Activated effector memory CD4-positive, alpha-beta T cell treated with Interleukin-2 at 50 U/mL for 16 hours (primary cell): ENCODE measurements at places on chromosomes 4 and X.

DNA sequence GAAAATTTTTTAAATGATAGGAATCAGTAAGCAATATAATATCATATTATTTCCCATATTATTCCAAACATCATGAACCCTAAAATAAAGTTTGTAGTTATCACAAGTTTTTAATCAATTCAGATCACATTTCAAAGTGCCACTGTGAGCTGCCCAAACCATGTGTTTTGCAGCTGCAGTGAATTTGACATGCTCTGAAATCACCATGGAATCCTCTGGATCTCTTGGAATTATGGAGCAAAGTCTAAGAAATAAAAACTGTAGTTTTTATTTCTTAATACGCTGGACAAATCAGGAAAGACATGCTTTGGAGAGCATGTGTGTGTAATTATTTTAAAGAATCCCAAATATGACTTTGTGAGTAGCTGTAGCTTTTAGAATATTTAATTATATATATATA lies 262.7 kb downstream of the ANKRD50 start:
- no peak for DNase-seq

- no peak for DNase-seq
Observed at GRCh38 chrX:98432413-98432812, 1548.7 kb downstream of the RPA4 start.

- no peak for DNase-seq
Observed at GRCh38 chr4:183610613-183611012, 48.4 kb downstream of the RWDD4 start.

GRCh38 chr4:147955827-147956558 lies 224.1 kb downstream of the ARHGAP10 start:
- DNase-seq: no peak

DNA sequence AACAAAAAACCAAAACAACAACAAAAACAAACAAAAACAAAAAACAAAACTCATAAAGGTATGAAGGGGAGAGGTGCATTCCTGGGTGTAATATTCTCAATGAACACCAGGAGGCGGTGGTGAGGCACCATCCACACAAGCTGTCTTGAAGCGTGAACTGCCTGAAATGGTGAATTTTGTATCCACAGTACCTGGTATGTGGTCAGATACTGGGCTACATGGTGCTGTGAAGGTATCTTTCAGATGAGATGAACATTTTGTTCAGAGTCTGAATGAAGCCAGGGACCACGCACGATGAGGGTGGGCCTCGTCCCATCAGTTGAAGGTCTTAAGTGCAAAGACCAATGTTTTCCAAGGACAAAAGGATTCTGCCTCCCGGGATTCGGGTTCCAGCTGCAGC lies 58.5 kb downstream of the ASMT start:
- DNase-seq: no peak

- DNase-seq: no peak
Observed at GRCh38 chr4:188450571-188450970, 311.3 kb downstream of the TRIML1 start.

DNA sequence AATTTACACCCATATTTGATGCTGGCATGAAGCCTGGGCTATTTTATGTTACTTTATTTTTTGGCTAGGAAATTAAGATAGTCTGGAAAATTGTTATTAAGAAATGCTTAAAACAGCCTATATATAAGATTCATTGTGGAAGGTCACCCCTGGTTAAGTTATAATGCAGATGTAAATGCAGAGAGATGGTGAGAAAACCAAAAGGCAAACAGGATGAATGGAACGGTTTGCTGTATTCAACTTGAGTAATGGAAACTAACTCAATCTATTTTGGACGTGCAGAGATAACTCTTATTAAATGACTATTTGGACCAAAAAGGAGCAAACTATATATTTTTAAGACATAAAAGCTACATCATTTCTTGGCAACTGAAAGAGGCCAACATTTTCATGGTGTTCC lies 446.3 kb upstream of the FRG1 start:
- no peak for DNase-seq

DNA sequence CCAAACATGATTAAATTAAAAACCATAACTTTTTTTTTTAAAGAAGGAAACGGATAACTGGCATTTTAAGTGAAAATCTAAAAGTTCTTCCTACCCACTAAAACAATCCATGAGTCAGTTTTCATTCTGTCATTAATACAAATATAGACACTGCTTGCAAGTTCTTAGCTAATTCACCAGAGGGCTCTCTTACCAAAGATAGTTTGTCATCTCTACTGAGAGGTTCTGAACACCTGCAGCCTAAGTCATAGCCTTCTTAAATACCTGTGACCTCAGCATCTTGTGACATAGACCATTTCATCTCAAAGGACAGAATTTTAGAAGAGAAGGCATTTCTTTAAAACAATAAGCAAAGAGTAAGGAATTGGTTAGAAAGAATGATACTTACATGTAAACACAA lies 65.3 kb upstream of the FAM120C start:
- no peak for DNase-seq

GRCh38 chr4:4417886-4418285 lies 31.0 kb downstream of the NSG1 start:
- DNase-seq: no peak

DNA sequence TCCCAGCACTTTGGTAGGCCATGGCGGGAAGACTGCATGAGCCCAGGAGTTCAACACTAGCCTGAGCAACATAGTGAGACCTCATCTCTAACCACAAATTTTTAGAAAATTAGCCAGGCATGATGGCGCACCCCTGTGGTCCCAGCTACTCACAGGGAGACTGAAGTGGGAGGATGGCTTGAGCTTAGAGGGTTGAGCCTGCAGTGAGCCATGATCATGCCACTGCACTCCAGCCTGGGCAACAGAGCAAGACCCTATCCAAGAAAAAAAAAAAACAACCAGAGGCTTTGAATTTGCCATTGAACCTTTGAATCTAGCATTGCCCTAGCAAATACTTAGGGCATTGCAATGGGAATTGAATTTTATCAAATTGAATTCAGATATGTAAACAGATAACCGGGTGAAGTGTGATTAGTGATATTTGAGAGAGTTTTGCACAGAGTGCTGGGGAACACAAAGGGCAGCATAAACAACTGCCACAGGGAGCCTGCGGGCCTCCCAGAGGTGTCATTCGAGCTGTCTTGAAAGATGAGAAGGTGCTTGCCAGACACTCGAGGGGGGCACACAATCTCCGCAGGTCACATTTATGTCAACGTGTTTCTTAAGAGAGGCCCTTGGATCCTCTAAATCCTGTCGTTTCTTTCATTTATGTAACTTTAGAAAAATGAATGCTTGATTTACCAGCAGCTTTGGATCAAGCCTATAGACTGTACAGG lies 200.3 kb downstream of the AASDH start:
- no peak for DNase-seq

- no peak for DNase-seq
Observed at GRCh38 chr4:138890891-138891570, 124.5 kb upstream of the NOCT start.

GRCh38 chr4:56286763-56287162 lies 100.5 kb downstream of the AASDH start:
- DNase-seq: no peak

DNA sequence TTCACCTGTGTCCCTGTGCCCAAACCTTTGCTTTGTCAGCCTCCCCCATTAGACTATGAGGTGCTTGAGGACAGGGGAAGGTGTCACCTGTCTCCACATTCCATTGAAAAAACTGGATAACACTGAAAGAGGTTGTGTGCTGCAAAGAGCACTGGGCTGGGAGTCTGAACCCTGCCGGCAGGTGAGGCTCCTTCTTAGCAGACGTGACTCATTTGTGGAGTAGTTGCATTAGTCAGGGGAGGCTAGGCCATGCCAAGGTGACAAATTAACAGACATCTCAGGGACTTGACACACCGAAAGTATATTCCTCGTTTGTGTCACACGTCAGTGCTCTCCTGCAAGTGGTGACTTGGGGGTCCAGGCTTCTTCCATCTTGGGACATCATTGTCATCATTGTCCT lies 95.9 kb upstream of the STX18 start:
- DNase-seq: no peak

- no peak for DNase-seq
Observed at GRCh38 chr4:107835406-107835805, 10.7 kb downstream of the SGMS2 start.

DNA sequence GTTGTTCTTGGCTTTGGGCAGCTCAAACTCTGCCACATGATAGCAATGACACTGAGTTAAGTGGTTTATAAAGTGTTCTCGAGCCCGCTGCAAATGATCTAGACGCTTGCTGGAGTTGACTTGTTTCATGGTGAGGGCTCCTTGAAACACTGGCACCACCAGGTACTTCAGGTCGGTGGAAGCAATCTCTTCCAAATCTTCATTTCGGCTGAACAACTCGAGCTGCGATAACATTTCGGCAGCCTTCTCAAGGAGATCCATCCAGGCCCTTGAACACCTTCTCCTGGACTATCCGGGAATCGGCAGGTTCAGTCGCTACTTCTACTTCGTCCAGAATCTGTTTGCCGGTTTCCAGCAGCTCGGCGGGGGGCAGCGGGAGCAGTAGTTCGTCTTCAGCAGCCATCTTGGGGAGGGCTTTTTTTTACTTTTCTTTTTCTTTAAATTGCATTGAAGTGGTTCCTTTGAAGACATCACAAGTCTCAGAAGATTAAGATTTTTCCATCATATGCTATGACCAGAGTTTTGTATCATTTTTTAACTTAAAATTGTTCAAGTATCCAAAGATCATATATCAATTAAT lies 28.0 kb downstream of the HNRNPDL start:
- no peak for DNase-seq

- DNase-seq: no peak
Observed at GRCh38 chrX:1529756-1530155, 7.2 kb downstream of the P2RY8 start.

- no peak for DNase-seq
Observed at GRCh38 chr4:38368613-38369012, 295.4 kb upstream of the KLF3 start.

- DNase-seq: no peak
Observed at GRCh38 chr4:158299459-158300007, 89.2 kb downstream of the TMEM144 start.

GRCh38 chrX:105017641-105018040 lies 202.9 kb downstream of the TEX13A start:
- no peak for DNase-seq

DNA sequence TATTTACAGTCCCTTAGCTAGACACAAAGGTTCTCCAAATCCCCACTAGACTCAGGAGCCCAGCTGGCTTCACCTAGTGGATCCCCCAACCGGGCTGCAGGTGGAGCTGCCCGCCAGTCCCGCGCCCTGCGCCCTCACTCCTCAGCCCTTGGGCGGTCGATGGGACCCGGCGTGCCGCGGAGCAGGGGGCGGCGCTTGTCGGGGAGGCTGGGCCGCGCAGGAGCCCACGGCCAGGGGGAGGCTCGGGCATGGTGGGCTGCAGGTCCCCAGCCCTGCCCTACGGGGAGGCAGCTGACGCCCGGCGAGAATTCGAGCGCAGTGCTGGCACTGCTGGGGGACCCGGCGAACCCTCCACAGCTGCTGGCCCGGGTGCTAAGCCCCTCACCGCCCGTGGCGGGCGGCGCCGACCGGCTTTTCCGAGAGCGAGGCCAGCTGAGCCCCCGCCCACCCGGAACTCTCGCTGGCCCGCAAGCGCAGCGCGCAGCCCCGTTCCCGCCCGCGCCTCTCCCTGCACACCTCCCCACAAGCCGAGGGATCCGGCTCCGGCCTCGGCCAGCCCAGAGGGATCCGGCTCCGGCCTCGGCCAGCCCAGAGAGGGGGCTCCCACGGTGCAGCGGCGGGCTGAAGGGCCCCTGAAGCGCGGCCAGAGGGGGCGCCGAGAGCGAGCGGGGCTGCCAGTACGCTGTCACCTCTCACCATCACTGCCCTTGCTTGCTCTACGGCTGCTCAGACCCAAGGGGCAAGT lies 39.4 kb downstream of the WFS1 start:
- no peak for DNase-seq

- no peak for DNase-seq
Observed at GRCh38 chr4:147957446-147957845, 225.6 kb downstream of the ARHGAP10 start.

DNA sequence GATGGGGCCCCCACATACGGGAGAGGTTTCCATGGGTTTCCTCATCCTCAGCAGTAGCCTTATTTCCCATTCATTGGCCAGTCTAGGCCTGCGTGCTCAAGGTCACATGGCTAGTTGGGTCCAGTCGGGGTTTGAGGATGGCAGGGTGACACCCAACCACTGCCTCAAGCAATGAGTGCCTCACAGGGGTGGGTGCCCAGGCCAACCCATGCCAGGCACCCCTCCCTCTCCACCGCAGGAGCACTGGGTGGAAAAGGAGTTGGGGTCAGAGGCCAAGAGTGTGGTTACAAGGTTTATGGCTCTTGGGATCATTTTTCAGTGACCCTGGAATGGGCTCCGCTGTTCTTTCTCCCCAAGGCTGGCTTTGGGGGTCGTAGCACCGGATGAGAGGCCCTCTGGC lies 3.1 kb downstream of the NSG1 start:
- no peak for DNase-seq

DNA sequence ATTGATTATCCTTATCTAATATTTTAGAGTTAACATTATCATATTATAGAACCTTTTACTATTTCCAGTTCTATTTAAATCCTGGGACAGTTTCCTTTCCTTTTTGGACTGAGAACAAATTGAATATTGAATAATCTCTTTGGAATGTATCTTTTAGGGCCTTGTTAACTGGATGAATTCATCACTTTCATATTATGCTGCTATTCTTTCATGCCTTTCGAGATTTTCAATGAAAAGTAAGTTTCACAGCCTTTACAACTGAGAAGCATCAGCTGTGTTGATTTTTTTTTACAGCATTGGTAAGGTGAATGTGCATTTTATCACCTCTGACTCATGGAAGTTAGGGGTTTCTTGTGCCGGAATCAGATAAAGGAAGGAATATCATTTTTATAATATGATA lies 39.6 kb downstream of the PDLIM5 start:
- no peak for DNase-seq

- DNase-seq: no peak
Observed at GRCh38 chr4:52983563-52984303, 121.6 kb downstream of the RASL11B start.

DNA sequence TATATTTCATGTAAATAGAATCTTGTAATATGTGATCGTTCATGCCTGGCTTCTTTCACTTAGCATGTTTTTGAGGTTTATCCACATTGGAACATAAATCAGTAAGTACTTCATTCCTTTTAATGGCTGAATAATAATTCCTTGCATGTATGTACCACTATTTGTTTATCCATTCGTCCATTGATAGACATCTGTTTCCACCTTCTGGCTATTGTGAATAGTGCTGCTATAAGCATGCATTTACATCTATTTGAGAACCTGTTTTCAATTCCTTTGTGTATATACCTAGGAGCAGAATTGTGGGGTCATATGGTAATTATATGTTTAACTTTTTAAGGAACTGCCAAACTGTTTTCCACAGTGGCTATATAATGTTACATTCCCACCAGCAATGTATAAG lies 356.7 kb upstream of the DIPK2B start:
- DNase-seq: no peak

GRCh38 chrX:122866532-122866931 lies 317.5 kb upstream of the GRIA3 start:
- DNase-seq: no peak

DNA sequence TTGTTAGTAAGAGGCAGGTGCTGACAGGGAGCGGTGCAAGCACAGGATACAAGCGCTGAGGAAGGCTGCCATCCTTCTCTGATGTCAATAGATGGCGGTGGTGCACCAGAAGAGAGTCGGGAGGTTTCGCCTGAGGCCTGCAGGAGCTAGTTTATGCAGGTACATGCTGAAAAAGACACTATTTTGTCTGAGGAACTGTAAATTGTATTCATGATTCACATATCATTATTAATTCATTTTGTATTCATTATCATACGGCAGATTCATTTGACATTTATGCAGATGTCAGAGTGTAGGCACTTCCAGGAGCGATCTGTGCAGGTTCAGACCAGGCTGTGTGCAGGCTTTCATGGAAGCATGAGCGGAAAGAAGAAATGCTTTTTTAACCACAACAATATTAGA lies 824.0 kb downstream of the STIM2 start:
- no peak for DNase-seq
